ENCODE measurements at places on chromosomes 7 and 10.

DNA sequence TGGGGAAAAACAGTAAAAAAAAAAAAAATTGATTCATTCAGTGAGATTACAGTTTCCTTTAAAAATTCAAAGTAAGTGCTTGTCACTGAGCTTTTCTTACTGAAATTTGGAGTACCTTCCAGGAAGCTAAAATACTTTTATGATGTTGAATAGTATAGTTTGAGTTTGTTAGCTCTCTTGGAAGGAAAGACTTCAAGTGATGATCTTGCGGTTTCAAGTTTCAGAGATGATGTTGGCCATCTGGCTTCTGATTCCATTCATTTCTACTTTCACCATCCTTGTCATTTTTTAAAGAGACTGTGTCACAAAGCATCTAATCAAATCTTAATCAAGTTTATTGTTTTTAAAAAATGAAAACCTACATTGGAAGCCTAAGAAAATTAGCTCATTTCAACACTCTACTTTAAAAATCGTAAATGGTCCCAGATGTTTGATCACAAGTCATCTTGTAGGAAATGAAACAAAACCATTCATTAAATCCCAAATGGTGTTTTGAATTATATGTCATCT lies 4.9 kb upstream of the HERPUD2 start:
- no peak for DNase-seq

- peak; percentile 64 for DNase-seq
Observed at GRCh38 chr7:44980393-44981034, 1.7 kb upstream of the MYO1G start.

GRCh38 chr10:77144656-77145055 lies 493.0 kb downstream of the KCNMA1 start:
- DNase-seq: no peak

DNA sequence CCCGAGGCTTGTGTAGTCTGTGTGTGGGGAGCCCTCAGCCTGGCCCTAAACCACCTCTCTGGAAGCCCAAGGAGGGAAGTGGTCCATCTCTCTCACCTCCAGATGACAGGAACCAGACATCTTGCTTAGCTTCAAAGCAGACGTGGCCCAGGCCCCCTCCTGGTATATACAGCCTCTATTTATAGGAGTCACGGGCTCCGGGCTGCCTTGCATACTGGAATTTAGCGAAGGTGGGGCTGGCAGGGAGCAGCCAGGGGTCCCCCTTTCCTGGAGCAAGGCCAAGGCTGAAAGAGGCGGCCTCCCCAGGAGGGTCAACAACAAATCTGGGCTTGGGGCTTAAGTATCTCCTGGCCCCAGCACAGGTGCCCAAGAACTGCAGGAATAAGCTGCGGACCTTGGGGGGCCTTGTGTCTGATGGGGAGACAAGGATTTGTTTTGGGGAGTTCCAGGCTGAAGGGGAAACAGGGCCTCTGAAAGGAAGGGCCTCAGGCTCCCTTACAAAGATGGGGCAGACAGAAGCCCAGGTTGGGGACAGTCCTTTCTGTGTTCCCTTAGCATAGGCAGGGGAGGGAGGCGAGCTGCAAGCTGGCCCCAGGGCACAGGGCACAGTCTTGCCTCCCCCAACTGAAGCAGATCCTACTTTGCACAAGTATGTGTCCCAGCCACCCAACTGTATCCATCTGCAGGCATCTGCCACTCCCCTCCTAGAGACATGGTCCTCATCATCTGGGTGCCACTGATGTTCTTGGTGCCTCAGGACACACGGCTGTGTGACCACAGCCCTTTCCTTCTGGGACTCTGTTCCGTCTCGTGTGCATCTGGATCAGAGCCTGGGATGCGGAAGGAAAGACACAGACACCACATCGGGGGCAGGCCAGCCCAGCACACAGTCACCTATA lies 11.9 kb downstream of the ZCCHC24 start:
- no peak for DNase-seq

- no peak for DNase-seq
Observed at GRCh38 chr7:84337429-84337828, 142.8 kb upstream of the SEMA3A start.

GRCh38 chr10:1177936-1178335 lies 121.8 kb downstream of the WDR37 start:
- no peak for DNase-seq

GRCh38 chr7:122442929-122443328 lies 138.4 kb upstream of the FEZF1 start:
- DNase-seq: no peak

- peak; percentile 46 for DNase-seq
Observed at GRCh38 chr7:122902751-122903495, 16.7 kb upstream of the CADPS2 start.

- DNase-seq: no peak
Observed at GRCh38 chr10:49264177-49264677, 34.7 kb upstream of the C10orf71 start.

DNA sequence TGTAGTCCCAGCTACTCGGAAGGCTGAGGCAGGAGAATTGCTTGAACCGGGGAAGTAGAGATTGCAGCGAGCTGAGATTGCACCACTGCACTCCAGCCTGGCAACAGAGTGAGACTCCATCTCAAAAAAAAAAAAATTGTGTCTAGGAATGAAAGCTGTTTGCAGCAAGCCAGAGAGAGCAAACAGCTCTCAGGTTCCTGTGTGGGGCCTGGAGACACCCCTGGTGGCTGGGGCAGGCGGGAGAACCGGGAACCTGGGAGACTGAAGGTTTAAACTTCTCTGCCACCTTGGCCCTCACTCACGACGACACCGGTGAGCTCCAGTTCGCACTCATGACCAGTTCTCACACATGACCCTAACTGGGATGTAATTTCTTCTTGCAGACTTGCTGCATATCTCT lies 13.2 kb upstream of the UNCX start:
- no peak for DNase-seq

GRCh38 chr7:109660401-109660800 lies 1090.7 kb downstream of the DNAJB9 start:
- DNase-seq: no peak

- DNase-seq: no peak
Observed at GRCh38 chr7:19749658-19750057, 23.8 kb downstream of the TMEM196 start.

GRCh38 chr10:32190890-32191491 lies 134.8 kb upstream of the KIF5B start:
- peak; percentile 31 for DNase-seq

- no peak for DNase-seq
Observed at GRCh38 chr7:39824456-39825200, 125.4 kb upstream of the CDK13 start.

DNA sequence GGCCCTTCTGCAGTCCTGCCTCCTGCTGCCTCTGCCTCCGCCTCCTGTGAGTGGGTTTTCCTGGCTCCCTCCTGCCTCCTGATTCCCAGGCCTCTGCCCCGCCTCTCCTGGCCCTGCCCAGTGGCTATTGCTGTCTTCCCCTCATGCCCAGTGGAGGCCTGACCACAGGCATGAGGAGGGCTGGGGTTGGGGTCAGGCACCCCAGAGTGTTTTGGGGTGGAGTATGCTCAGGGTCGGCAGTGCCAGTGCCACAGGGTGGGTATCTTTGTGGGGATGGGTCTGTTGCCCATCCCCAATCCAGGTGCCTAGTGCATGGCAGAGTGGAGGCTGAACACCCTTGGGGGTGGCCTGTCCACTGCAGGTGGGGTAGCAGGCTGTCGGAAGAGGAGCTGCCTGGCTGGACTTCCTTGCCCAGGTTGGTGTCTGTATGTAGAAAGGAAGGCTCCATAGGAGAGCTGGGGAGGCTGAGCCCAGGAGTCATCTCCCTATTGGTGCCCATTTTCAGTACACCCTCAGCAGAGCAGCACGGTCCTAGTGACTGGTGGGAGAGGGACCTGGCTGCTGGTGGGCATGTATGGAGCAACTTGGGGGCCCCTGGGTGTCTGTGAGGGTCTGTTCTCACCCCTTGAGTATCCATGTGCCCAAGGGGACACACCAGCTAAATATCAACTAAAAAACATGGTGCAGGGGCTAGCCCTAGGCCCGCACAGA lies 62.2 kb downstream of the ARHGAP22 start:
- DNase-seq: no peak

DNA sequence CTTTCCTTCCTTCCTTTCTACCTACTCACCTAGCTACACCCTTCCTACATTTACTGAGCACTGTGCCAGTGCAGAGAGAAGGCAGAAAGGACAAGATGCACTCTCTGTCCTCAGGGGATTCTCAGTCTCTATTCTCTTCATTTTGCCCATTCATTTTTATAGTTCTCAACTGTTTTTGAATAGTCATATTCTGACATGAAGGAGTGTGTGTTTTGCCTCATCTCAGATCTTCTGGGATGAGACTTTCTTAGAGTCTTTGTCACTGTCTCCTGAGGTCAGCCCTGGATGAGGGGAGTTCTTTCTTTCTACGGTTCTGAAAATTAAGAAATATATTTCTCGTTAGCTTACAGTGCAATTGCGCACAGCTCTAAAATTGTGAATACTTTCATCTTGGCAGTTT lies 21.3 kb downstream of the CLCN1 start:
- DNase-seq: no peak

- DNase-seq: no peak
Observed at GRCh38 chr7:44223362-44224079, 22.7 kb downstream of the YKT6 start.

DNA sequence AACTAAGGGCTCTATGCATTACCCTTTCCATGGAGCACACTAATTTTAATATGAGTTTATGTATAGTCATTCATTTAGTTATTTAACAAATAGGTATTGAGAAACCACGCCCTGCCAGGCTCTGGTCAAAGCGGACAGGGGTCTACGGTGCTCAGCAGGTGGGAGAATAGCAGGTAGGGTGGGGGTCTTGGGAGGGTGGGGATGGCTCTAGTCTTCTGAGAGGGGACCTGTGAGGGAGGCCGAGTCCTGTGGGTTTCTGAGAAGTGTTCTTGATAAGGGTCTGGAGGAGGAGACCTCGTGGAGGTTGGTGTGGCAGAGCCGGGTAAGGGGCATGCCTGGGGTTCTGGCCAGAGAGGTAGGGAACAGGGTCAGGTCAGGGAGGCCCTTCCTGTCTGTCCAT lies 1.1 kb downstream of the WDFY4 start:
- DNase-seq: no peak

GRCh38 chr7:50208378-50208982 lies 96.0 kb upstream of the IKZF1 start:
- DNase-seq: no peak

DNA sequence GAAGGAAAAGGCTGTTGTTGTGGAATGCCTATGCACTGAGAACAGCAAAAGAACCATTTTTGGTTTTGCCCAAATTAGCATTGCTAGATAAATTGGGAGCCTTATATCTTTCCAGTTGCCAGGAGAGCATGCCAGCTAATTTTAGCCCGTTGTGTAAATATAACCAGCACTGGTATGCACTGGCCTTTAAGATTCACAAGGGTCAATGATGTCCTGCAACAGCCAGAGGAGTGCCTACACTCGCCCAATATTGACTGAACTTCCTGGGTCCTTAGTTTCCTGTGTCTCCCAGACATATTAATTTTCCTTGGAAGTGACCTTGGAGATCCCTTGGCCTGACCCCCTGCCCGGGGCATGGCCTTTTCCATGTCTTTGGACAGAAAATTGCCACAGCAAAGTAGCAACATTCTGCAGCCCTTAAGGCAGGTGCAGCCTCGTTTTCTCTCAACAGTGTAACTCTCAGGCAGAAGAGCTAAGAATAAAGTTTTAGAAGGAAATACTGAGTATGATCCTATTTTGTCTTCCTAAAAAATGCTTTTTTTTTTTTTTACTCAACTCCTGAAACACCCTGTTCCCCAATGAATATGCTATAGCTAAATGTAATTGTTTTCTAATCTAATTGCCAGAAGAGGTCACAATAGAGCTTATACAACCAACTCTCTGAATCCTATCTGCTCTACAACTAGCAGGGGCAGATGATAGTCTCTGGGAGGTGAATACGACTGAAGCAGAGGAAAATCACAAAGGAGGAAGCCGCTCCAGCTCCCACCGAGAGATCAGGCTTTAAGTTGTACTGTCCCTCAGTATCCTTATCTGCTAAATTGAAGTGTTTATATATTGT lies 131.9 kb upstream of the PCGF5 start:
- peak; percentile 42 for DNase-seq

DNA sequence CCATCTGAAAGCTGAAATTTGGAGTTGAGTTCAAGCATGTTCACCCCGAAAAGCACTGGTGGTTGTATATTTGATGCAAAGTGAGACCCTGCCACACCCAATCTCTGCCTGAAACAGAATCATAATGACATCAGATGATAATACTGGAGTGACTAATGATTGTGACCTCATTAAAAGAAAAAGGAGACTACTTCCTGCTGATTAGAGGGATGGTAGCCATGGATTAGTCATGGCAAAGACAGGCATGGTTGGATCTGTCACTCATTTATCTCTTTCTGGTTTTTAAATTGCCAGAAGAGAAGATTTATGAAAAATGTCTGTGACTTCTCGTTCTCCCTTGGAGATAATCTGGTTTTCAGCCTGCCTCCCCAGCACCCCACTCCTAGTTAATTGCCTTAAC lies 101.2 kb downstream of the BAMBI start:
- DNase-seq: no peak

- DNase-seq: no peak
Observed at GRCh38 chr10:11149807-11150141, 132.1 kb downstream of the CELF2 start.

DNA sequence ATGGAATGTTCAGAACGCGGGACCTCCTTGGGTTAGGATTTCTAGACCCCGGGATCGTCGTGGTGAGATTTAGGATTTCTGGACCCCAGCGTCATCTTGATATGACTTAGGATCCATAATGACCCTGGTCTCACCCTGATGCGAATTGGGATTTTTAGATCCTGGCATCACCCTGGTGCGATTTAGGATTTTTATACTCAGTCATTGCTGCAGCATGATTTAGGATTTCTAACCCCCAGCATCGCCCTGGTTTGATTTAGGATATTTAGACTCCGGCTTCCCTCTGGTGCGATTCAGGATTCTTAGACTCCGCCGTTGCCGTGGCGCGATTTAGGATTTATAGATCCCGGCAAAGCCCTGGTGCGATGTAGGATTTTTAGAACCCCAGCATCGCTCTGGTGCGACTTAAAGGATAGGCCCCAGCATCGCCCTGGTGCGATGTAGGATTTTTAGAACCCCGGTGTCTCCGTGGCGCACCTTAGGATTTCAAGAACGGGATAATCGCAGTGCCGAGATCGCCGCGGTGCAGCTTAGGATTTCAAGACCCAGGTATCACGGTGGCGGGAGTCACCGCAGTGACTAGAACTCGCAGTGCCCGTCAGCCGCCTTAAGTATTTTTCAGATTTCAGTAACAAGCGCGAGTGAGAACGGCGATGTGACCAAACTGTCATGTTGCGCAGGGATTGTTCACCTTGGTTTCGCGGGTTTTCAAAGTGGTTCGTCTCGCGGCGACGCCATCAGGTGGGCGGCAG lies 814 bp downstream of the MEST start:
- no peak for DNase-seq

Measured in ACHN (cell line).